ENCODE measurements at places on chromosomes 7 and 10.

DNA sequence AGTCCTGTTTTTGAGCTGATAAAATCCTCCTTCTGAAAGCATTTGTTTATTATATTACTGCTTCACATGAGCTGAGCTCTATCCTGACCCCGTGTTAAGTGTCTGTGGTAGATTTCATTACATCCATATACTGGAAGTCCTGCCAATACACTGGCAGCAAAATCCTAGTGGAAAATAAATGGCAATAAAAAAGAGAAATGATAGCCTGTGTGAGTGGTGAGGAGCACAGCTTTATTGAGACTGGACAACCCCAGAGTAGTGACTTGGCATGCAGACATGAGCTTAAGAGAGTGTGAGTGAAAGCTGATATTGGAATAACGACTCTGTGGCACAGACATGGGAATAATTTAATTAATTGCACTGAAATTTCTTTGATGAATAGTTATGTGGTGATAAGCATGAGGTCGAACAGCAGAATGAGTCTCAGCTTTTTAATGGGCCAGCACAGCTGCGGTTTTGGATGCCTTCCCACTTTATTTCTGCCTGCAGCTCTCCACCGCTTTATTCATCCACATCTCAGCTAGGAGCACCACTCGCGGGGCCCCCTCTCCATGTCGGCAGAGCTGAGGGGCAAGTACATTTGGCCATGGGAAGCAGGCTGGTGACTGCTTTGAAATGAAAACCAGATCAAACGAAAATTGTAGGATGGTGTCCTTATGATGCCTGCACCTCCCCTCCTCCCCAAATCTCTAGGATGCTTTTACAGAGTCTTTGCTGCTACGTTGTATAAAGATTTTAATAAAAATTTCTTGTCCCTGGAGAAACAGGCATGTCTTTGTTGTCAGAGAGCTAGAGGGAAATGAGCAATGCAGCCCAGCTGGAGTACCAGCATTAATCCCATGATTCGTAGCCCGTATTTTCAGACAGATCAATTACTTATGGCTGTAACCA is 494.3 kb downstream of the AUTS2 start:
- peak; percentile 11 for DNase-seq

DNA sequence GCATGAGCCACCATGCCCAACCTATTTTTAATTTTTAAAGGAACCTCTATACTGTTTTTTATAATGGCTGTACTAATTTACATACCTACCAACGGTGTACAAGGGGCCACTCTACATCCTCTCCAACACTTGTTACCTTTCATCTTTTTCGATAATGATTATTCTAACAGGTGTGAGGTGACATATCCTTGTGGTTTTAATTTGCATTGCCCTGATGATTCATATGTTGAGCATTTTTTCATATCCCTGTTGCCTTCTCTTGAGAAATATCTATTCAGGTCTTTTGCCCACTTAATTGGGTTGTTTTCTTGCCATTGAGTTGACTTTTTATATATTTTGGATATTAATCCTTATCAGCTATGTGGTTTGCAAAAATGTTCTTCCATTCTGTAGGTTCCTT is 167.0 kb downstream of the CTTNBP2 start:
- no peak for DNase-seq

- DNase-seq = no peak
These were observed 61.9 kb downstream of the CACUL1 start for GRCh38 chr10:118692872-118693271.

DNA sequence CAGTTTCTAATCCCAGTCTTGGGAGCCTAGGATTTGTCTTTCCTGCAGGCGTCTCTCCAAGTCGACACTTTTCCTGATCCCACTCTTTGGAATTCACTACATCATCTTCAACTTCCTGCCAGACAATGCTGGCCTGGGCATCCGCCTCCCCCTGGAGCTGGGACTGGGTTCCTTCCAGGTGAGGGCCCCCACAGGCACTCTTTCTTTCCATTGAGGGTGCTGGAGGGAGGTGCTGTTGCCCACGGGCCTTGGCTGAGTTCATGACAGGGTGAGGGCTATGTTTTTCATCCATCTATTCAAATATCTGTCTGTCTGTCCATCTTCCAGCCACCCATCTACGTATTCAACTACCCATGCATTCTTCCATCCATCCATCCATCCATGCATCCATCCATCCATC is 12.6 kb downstream of the GHRHR start:
- no peak for DNase-seq

- no peak for DNase-seq
These were observed 98.8 kb upstream of the PFKP start for GRCh38 chr10:2968401-2969058.

- no peak for DNase-seq
These were observed 30.1 kb downstream of the NUDCD3 start for GRCh38 chr7:44460325-44460724.

- DNase-seq = no peak
These were observed 6.0 kb downstream of the ALOX5 start for GRCh38 chr10:45379891-45380540.

DNA sequence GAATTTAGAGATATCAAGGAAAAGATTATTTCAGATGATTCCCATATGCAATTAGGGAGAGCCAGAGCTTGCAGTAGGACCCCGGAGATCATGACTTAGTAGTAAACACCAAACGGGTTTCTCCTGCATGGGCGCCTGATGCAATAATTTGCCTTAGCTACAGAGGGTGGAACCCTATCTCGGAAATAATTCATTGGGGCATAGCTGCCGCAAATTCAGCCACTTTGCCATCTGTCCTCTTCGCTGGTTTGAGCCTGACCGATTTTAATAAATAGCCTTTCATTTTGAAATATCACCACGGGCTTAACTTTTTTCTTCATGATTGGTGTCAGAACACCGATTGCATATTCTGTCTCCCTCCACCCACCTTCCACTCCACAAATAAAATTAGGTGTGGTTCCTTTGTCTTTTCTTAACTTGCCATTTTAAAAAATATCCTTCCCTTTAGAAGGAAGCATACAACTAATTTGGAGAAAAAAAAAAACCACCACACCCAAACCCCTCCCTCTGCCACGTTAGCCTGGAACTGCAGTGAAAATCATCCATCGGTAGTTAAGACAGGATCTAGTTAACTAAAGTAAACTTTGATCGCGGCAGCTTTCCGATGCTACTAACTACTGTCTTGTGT is 1.4 kb downstream of the GARS1 start:
- no peak for DNase-seq

- DNase-seq = no peak
These were observed 367.2 kb upstream of the GALNT17 start for GRCh38 chr7:70764701-70765208.

GRCh38 chr7:68491523-68492358 is 1106.5 kb upstream of the AUTS2 start:
- no peak for DNase-seq

DNA sequence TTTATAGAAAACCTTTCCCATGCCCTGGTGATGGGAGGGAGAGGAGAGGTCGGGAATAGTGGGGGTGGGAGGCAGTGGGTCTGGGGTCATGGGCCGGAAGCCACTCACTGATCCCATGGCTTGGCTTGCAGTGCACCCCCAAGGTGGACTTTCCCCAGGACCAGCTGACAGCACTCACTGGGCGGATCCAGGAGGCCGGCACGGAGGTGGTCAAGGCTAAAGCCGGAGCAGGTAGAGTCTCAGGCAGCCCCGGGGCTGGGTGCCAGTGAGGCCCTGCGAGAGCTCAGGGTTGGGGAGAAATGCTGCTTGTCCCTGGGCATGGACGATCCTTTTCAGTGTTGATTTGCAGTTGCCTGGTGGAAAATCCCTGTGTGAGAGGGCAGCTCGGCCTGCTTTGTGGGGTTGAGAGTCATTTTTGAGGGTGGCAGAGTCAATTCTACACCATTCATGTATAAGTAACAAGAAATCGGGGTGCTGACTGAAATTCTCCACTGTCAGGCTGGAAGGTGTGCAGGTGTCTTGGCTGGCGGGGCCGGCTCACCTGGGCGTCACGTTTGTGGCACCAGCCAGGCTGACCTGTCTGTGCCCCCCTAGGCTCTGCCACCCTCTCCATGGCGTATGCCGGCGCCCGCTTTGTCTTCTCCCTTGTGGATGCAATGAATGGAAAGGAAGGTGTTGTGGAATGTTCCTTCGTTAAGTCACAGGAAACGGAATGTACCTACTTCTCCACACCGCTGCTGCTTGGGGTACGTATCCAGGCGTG is 16.5 kb downstream of the MDH2 start:
- DNase-seq = no peak

DNA sequence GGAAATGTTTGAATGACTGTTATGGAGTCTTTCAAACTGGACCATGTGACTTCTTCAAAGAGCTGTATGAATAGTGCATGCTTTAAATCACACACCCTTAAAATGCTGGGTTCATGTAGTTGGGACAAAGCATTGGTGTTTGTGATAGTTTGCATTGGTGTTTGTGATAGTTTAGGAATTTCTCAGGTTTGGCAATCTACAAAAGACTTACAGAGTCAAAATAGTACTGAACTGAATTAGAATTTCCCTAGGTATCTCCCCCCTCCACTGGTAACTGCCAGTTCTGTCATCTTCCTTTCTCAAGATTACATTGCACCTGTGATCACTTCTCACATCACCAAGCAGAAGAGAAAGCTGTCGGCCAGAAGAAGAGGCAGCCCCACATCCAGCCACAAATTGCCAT is 261.1 kb downstream of the GATA3 start:
- DNase-seq = no peak

- DNase-seq = no peak
These were observed 95.5 kb downstream of the FAM204A start for GRCh38 chr10:118246332-118247295.

- DNase-seq = no peak
These were observed 33.2 kb downstream of the COL17A1 start for GRCh38 chr10:104052431-104052830.

GRCh38 chr10:124830445-124830844 is 28.8 kb downstream of the ABRAXAS2 start:
- no peak for DNase-seq

DNA sequence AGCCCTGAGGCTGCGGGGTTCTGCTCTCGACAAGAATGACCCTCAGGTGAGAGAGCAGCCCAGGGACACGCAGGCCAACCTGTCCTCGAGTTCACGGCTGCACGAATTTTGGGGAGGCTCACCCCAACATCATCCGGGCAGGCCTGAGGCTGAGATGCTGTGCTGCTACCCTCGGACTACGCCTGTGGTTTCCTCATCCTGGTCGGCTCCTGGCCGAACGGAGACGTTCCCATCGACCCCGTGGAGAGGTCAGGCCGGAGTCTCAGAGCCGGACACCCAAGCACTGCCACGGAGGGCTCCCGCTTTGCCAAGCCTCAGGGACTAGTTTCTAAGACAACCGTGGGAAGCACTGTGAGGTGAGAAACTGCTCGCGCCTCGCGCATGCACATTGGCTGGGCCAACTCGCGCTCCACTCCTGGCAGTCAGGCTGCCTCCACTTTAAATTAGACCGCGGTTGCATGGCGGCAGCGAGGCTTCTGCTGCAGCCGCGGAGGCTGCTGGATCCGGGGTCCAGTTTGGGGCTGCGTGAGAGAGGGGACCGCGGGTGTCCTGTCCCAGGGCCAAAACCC is 203.4 kb downstream of the ZNF716 start:
- no peak for DNase-seq

DNA sequence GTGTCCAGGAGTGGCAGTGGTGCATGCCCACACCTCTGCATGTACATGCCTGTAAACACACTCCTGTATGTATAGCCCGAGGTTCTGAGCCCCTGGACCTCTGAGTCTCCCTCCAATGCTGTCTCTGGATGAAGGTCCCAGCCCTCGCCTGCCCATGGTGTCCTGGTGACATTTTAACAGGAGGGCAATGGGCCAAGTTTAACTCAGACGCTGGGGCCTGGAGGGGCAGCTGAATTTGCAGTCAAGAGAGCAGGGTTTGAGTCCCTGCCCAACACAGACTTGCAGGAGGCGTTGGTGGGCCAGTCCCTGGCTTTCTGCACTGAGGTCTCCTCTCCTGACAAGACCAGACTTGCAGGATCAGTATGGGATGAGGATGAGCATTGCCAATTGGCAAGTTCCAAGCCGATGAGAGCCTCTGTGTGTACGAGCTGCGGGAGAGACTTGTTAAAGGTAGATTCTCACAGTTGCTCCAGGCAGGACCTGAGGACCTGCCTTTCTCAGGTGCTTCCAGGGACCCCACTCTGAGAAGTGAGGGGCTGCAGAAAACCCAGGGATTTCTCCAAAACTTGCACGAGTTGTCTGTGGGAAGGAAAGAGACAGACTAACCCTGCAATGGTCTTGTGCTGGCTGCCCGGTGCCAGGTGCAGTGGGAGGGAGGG is 141.9 kb downstream of the ELFN1 start:
- DNase-seq = no peak

- DNase-seq = peak; percentile 38
These were observed 73.2 kb downstream of the AMZ1 start for GRCh38 chr7:2761131-2761624.

DNA sequence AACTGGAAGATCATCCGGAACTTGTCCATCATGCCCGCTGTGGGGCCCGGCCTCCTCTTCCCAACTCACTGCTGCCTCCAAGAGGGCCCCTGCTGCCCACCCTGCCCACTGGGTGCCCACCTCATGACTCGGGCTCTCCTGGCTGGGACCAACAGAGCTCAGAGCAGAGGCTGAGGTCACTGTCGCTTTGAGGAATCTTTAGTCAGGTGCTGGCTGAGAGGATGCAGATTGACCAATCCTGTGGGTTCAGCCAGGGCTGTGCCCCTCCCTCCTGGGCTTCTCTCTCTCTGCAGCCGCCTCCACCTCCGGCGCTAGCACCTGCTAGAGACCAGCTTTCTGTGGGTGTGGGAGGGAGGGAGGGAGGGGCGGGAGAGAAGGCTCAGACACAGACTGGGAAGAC is at the start of gene CALHM1:
Gene CALHM1 (minus strand): TSS at position 181 of the 400 bp plus-strand sequence. CDS start 149 bp downstream, at position 32.
- DNase-seq = no peak

GRCh38 chr10:35564341-35564968 is 40.7 kb upstream of the GJD4 start:
- DNase-seq = no peak

DNA sequence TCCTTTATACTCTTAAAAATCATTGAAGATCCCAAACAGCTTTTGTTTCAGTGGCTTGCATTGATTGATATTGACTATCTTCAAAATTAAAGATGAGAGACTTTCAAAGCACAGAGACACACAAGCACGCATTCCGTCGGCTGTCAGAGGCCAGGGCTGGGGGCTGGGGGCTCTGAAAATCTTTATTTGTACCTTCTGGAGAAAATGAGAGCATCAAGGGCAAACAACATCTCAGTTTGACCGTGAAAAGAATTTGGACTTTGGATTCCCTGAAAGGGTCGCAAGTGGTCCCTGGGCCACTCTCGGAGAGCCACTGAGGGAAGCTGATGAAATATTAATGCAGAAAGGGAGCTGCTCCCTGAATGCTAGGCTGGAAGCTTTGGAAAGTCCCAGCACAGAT is 96.4 kb downstream of the CHST15 start:
- no peak for DNase-seq

GRCh38 chr10:43318976-43319960 is 52.2 kb upstream of the FXYD4 start:
- DNase-seq = no peak

- DNase-seq = no peak
These were observed 165.1 kb downstream of the HGF start for GRCh38 chr7:81604808-81605174.

- no peak for DNase-seq
These were observed 694.5 kb downstream of the LRMDA start for GRCh38 chr10:76125900-76126299.

GRCh38 chr7:10888861-10889260 is 84.8 kb upstream of the PHF14 start:
- DNase-seq = no peak
